ENCODE measurements at places on chromosomes 6 and 20.

DNA sequence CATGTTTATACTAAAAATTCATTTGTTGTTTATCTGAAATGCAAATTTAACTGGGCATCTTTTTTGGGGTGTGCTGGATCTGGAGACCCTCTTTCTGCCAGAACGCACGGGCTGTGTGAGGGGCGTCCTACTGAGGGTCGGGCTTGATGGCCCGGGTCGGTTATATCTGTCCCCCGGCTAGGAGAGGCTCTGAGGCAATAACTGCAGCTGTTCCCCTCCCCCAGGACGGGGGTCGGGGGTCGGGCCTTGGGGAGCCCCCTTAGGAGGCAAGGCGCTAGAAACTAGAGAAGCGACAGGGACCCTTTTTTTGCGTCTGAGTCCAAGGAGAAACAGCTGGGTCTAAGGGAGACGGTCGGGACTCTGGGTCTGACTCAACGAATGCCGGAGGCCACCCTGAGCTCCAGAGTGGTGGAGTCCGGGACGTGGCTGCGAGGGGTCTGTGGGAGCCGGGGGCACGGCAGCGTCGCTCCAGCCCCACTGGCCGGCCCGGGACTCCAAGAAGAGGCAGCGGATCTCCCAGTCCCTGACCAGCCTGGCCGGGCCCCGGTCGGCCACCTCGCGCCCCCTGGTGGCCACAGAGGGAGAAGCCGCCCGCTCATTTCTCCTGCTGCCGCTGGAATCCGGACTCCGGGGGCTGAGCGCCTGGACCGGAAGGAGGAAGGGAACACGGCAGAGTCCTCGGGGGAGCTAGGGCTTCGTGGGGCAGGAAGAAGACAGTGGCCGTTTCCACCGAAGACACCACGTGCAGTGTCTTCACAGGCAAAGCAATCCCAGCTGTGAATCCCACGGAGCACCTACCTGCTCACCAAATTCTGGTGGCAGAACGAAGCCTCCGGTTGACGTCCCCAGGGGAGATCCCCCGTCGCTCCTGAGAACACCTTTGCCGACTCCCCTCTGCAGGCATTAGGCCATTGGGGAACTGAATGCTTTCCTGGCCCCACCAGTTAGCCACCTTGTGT lies 24.0 kb upstream of the SCML4 start:
- peak; percentile 61 for DNase-seq

GRCh38 chr20:32804817-32805216 lies 14.9 kb upstream of the MAPRE1 start:
- no peak for DNase-seq

DNA sequence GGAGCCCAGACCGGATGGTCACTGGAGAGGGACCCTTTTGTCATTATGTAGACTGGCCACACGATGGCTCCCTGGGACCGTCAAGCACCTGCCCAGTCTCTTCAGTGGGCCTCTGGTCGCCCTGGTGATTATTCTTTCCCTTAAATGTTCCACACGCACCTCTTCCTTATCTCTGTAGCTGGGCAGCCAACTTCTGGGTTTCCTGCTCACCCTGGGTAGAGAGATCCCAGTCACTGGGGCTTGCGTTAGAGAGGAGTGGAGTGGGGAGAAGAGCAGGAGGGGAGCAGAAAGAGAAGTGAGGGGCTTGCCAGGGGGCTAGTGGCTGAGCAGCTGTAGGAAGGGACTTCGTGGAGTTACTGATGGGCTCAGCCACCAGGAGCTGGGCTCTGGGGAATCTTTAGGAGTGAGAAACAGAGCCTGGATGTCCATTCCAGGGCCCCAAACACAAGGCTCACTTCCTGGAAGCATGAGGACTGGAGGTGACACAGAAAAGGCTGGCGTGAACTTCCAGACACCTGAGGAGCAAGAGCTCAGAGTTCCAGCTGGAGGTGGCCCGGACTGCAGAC lies 150.1 kb downstream of the DHX35 start:
- DNase-seq = peak; percentile 54

DNA sequence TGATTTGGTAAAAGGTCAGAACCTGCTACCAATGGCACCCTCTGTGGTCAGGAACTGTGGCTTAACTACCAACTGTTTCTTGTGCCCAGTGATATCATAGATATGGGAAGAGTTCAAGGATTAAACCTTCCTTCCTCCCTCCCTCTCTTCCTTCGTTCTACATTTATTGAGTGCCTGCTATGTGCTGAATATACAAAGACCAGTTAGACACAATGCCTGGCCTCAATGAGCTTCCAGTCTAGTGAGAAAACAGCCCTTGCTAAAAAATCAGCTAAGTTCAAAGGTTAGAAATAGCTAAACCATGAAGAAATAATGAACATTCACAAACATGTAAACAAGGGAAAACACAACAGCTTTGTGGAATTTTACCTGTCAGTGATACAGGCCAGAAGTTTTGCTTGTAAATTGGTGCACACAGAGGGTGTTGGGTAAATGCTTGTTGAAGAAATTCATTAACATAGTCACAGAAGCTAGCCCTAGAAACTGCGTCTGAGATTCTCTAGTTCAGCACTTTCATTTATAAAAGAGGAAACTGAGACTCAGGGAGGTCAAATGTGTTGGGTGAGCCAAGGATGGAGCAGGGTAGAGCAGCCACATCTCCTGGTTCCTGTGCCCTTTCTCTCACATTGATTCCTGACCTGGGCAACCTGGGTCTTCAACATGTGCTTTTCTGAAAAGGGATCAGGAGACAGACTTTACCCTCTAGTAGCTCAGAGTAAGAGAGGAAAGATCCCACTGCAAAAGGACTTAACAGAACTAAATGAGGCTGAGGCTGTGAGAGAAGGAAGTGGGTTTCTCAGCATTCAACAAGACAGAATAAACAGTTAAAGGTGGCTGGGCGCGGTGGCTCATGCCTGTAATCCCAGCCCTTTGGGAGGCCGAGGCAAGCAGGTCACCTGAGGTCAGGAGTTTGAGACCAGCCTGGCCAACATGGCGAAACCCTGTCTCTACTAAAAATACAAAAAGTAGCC lies 14.4 kb upstream of the FOXO3 start:
- DNase-seq = peak; percentile 44

DNA sequence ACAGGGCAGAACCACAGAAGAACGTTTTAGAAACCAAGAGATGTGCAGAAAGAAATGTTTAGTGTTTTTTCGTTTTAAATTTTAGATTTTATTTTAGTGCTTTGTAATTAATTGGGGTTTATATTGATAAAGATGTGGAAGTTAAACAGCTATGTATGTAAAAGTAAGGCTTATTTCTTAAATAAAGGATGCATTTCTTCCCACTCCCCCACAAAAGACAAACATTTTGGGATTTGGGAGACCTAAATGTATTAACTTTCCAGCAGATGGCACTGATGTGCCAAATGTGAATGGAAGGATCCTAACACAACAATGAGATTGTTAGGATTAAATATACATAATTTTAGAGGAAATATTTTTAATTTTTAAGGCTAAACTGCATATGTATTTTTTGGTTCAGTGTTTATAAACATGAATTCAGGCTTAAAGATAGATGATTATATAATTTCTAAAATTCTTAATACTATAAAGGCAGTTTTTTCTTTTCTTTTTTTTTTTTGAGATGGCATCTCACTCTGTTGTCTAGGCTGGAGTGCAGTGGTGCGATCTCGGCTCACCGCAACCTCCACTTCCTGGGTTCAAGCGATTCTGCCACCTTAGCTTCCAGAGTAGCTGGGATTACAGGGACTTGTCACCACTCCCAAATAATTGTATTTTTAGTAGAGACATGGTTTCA lies 12.0 kb downstream of the PFDN4 start:
- peak; percentile 46 for DNase-seq
